Tongue (tissue), 3 donors: ENCODE measurements at places on chromosomes 3 and 15. TPM values are rescaled to one million over a fixed set of nuclear protein-coding genes. Genes with fewer than 3 reads are reported as not detected.

HIGD2B gene
- total RNA-seq = not detected

KLF15 gene
- 12.1 TPM for total RNA-seq

ROBO2 gene
- 22.1 TPM for total RNA-seq

TAGLN3 gene
- 1.6 TPM for total RNA-seq

NECTIN3 gene
- total RNA-seq = 55.4 TPM

CHRNA3 gene
- total RNA-seq = 0.82 TPM

RPUSD3 gene
- 23.5 TPM for total RNA-seq

STAC gene
- 32.6 TPM for total RNA-seq

TEX55 gene
- total RNA-seq = not detected

IGF2BP2 gene
- 41.4 TPM for total RNA-seq

CKMT1A gene
- 0.31 TPM for total RNA-seq

WNT7A gene
- 0.10 TPM for total RNA-seq

MRPL3 gene
- 90.5 TPM for total RNA-seq

FAM227B gene
- 8.2 TPM for total RNA-seq

SENP2 gene
- total RNA-seq = 56.3 TPM

ATP13A3 gene
- total RNA-seq = 125 TPM

AQR gene
- 32.7 TPM for total RNA-seq

- no peak for DNase-seq
Observed at GRCh38 chr15:83275412-83275811, 9.1 kb downstream of the BNC1 start.

DNA sequence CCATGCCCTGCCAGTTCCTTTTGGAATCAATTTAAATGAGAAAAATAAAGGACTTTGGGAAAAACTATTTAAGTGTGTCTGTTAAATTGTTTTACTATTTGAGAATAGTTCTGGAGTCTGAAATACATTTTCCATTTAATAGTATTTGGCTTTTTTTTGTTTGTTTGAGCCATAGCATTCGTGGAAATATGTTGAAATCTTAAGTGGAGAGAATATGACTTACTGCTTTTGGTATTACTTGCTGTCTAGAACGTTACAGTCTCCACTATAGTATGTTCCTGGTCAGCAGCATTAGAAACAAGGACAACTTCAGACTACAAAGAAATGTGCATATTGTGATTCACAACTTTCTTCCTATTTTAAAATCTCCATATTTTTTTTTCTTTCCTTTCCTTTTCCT lies 179.4 kb downstream of the GHSR start:
- no peak for DNase-seq

DNA sequence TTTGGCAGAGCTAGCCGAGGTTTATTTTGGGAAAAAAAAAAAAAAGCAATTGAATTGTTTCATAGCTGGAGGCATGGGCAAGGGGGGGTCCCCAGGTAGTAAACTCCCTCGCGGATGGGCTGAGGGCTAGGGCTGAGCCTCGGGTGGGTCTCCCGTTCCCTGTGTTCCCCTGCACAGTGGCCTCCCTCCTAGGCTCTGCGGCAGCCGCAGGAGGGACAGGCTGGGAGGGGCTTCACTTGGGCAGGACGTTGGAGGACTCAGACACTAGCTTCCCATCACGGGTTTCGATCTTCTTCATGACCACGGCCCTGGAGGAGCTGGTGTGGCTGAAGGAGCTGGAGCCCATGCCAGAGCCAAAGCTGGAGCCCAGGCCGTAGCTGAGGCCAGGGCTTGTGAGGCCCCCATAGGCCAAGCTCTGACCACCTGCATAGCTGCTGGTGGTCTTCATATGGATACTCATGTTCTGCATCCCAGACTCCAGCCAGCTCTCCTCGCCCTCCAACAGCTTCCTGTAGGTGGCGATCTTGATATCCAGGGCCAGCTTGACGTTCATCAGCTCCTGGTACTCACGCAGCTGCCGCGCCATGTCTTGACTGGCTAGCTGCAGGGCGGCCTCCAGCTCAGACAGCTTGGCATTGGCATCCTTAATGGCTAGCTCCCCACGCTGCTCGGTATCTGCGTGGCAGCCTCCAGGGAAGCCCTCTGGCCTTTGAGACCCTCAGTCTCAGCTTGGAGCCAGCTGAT lies 64.0 kb upstream of the CDAN1 start:
- DNase-seq = no peak

DNA sequence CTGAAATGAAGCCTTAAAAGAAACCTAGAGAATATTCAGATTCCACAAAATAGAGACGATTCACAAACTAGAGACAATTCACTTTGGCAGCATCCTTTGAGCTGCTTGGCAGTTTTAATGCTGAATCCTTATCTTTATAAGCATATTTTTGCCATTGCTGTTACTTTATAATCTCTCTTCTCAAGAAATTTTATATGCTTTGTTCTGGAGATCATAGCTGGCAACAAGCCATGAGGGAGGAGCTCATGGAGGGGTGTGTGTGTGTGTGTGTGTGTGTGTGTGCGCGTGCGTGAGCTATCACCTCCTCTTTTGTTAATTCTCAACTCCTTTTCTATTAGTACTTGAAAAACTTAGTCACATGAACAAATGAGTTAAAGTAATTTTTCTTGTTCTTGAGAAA lies 495.0 kb upstream of the RGMA start:
- peak; percentile 77 for DNase-seq

DNA sequence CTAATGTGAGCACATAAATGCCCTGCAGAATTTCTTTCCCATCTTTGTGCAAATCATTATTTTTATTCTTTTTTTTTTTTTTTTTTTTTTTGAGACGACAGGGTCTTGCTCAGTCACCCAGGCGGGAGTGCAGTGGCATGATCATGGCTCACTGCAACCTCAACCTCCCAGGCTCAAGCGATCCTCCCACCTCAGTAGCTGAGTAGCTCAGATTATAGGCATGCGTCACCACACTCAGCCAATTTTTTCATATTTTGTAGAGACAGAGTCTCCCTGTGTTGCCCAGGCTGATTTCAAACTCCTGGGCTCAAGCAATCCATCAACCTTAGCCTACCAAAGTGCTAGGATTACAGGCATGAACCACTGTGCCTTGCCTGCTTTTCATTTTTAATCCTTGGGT lies 22.9 kb downstream of the DAG1 start:
- no peak for DNase-seq

- peak; percentile 91 for DNase-seq
Observed at GRCh38 chr15:101115786-101116680, 135.8 kb downstream of the CHSY1 start.

DNA sequence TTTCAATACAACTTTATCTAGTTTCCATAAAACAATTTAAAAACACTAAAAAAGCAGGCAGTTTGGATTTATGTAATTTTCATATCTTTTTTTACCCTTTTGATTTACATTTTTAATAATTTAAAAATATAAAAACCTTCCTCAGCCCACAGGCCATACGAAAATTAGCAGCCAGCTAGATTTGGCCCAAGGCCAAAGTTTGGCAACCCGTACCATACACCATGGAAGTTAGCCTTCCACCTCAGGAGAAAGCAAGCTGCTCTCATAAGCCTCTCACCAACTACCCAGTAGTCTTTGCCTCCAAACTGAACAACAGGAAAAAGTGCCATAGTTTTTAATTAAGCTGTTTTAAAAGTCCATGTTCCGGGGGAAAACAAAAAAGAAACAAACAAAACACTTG lies 107.3 kb upstream of the TRIM42 start:
- peak; percentile 31 for DNase-seq

- DNase-seq = no peak
Observed at GRCh38 chr3:137041251-137041650, 83.5 kb downstream of the IL20RB start.

GRCh38 chr15:90459368-90459767 lies 70.4 kb upstream of the CRTC3 start:
- DNase-seq = no peak

GRCh38 chr3:13308380-13308801 lies 111.7 kb downstream of the NUP210 start:
- peak; percentile 40 for DNase-seq

GRCh38 chr3:61960976-61961375 lies 399.6 kb downstream of the PTPRG start:
- DNase-seq = no peak

GRCh38 chr3:118817748-118818165 lies 216.9 kb downstream of the IGSF11 start:
- peak; percentile 74 for DNase-seq

GRCh38 chr3:163622384-163622783 lies 1455.9 kb downstream of the SI start:
- DNase-seq = peak; percentile 28

- peak; percentile 28 for DNase-seq
Observed at GRCh38 chr3:139732729-139733128, 55.0 kb upstream of the NMNAT3 start.

GRCh38 chr3:11211531-11212298 lies 57.4 kb downstream of the HRH1 start:
- DNase-seq = no peak

- DNase-seq = no peak
Observed at GRCh38 chr3:4821975-4822374, 157.3 kb upstream of the BHLHE40 start.

DNA sequence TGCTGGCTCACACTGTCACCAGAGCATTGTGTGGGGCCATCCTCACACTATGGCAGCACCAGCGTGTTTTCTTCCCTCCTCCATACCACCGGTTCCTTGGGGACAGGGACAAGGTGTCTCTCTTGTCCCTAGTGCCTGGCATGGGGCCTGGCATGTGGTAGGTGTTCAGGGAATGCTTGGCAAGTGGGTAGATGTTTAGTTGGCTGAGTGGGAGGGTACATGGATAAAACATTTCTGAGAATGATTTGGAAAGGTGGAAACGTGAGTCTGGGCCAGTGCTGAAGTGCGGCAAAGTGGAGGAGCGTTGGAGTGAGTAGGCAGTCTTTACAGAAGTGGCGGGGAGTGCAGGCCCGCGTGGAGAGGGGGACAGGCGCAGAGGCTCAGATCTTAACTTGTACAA lies 15.0 kb downstream of the SNAPC5 start:
- DNase-seq = no peak

- peak; percentile 74 for DNase-seq
Observed at GRCh38 chr15:63945007-63945788, 101.1 kb downstream of the DAPK2 start.

DNA sequence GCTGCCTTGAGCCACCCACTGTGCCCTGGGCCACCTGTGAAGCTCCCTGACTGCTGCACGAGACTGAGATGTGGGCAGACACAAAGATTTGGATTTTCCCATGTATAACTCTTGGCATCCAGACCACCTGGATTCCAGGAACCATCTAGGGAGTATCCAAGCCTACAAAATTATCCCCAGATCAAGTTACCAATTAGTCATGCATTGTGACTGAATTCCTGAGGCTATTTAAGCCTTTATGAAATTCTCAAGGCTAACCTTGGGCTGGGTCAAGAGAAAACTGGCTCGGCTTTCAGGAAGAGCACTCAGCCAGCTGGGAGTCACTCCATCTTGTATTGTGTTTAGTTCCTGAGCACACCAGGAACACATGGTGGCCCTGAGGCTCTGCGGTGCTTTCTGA lies 13.3 kb upstream of the ATP13A5 start:
- peak; percentile 24 for DNase-seq

DNA sequence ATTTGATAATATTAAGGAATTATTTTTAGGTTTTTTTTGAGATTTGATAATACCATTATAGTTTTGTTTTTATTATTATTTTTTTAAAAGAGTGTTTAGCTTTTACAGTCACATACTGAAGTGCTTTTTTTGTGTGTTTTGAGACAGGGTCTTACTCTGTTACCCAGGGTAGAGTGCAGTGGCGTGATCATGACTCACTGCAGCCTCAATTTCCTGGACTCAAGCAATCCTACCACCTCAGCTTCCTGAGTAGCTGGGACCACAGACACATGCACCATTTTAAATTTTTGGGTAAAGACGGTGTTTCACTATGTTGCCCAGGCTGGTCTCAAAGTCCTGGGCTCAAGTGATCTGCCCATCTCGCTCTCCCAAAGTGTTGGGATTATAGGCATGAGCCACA lies 73.0 kb downstream of the SUMF1 start:
- DNase-seq = no peak

DNA sequence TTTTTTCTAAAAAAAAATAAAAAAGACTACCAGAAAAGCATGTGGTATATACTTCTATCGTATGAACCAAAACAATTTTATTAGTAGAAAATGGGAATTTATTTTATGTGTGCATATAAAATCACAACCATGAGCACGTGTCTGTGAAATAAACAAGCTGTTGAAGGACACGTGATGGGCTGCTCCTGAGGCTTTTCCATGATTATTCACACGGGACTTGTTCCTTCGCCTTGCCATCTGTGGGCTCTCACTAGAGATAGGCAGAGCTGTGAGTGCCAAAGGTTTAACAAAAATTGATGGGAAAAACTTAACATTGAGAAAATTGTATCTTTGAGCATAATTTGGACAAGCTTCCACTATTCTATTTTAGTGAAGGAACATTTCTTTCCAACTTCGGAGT lies 12.4 kb upstream of the ETV5 start:
- DNase-seq = no peak

DNA sequence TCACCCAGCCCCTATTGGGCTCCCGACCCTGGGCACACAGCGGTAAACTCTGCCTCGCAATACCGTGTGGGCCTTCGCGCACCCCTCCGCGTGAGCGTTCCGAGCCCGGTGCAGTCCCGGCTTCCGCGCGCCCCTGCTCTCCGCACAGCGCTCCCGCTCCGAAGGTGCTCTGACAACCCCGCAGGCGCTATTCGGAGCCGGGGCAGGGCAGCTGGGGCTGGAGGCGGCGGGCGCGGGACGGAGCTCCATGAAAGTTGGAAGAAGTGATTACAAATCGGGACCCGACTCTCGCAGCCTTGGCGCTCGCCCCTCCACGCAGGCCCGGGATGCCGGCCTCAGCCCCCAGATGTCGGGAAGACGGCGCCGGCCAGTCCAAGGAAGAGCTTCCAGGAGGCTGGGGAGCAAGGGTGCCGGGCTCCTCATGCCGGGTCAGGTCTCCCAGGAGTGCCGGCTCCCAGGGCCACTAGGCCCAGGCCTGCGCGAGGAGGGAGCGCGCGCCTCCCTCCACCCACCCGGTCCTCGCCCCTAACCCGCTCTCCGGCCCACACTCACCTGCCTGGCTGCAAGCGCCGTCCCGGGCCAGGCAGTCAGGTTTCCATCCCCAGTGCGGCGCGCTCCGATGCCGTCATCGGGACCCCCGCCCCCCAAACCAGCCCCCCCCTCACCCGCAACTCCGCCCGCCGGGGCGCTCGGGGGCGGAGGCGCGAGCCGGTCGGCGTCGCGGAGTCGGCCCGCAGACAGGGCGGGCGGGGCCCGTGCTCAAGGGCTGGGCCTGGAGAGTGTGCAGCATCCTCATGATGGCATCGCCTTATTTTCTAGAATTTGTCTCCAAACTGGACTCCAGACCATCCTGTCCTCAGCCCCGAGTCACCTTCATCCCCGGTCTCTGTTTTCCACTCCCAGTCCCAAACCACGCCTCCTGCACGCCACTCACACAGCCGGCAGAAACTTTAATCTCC lies at the start of gene KIF7:
Gene KIF7, minus strand, starts transcription at position 621 of the 959 bp plus-strand sequence. CDS start 2,537 bp downstream, outside the sequence.
- DNase-seq = peak; percentile 80

- peak; percentile 98 for DNase-seq
Observed at GRCh38 chr3:61927332-61927731, 366.0 kb downstream of the PTPRG start.

DNA sequence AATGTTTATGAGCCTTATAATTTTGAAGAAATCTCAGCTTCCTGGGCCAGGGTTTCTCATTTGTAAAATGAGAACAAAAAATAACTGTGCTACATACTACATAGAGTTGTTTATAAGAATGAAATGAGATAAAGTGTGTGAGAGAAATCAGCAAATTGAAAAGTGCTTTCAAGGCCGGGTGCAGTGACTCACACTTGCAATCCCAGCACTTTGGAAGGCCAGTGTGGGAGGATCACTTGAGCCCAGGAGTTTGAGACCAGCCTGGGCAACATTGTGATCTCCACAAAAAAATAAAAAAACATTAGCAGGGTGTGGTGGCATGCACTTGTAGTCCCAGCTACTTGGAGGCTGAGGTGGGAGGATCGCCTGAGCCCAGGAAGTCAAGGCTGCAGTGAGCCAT lies 22.4 kb downstream of the FOXB1 start:
- no peak for DNase-seq
